ENCODE measurements at places on chromosomes 16 and 17.

GRCh38 chr16:6665126-6665525, 667.5 kb upstream of the RBFOX1 start:
- DNase-seq, result no peak

GRCh38 chr16:80664786-80665185, 124.0 kb downstream of the DYNLRB2 start:
- no peak for DNase-seq

GRCh38 chr16:19860166-19861041, 24.2 kb downstream of the GPRC5B start:
- no peak for DNase-seq

GRCh38 chr17:2023692-2024571, 1.2 kb downstream of the RTN4RL1 start:
- DNase-seq, result peak; percentile 58

DNA sequence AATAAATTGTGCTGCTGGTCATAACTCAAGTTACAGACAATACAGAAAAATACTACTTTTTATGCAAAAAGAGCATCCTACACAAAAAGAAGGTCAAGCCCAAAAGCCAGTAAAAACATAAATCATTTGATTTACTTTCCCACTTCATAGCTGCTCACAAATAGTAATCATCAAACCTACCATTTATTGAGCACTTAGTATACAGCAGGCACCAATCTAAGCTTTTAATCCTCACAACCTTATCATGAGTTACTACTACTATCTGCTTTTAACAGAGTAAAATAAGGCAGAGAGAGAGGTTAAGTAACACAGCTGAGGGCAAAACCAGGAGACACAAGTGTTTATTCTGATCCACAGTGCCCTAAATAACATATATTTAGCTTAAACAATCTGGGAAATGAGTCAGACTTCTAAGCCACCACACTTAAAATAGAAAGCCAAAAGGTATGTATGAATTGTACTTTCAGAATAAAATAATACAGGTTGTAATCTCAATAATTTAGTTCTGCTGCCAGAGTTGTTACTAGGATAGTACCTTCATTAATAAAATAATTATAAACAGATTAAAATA, 1.7 kb upstream of the AARS1 start:
- DNase-seq, result no peak

Measured in AG20443 (cell line).